Fibroblast of skin of left biceps (primary cell): ENCODE measurements at places on chromosomes 5 and 9.

DNA sequence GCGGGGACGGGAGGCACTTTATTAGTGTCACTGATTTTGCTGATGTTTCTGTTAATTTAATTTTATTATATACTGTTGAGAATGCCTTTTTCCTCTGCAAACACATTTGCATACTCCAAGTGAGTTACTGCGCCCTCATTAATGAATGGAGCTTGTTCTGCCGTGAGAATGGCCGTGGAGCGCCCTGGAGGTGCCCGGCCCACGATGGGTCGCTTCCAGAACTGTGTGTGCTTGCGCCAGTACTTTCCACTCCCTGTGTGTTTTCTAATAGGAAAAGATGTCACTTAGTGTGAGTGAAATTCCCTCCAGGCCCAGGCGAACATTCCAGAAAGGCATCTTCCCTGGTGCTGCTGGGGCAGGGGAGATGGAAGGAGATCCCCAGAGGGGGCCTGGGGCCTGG lies 30.1 kb downstream of the NDUFS6 start:
- no peak for DNase-seq

DNA sequence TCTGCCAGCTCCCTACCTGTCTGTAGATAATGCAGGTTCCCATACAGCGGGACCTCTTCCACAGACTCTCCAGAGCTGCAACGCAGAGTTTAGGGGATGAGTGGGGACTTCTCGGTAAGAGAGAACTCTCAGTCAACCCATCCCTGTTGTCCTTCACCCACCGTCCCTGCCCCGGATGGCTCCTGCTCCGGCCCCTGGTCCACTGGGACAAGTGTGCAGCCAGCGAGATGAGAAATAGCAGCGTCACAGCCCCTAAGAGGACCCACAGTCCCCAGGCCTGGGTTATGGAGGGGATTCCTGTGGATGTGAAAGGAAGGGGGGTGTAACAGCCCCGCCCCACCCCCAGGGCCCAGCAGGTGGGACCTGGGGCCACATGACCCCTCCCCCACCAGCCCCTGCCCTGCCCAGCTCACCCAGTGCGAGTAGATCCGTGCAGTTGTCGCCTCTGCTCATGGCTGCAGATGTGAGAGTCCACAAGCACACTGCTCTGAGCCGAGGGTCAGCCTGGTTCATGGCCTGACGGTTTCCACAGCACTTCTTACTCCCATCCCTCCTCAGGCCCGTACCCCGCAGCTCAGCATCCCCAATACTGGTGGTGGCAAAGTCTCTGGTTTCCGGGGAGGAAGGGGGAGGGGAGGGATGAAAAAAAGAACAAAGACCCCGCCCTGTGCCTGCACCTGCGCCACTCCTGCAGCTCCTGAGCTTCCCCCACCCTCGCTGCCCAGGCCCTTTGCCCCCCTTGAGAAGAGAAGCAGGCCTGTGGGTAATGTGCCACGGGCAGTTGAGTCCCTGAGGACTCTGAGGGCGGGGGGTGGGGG lies at the start of gene SIT1:
TSS of gene SIT1 (minus strand) at position 591 of the 818 bp plus-strand sequence. CDS start at position 513, 78 bp downstream.
- no peak for DNase-seq

DNA sequence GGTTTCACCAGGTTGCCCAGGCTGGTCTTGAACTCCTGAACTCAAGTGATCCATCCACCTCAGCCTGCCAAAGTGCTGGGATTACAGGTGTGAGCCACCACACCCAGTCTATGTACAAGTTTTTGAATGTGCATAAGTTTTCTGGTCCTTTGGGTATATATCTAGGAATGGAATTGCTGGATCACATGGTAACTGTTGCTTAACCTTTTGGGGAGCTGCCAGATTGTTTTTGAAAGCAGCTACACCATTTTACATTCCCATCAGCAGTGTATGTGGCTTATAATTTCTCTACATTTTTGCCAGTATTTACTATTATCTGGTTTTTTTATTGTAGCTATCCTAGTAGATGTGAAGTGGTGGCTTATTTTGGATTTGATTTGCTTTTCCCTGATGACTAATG lies 8.9 kb upstream of the LNPEP start:
- DNase-seq, result no peak

DNA sequence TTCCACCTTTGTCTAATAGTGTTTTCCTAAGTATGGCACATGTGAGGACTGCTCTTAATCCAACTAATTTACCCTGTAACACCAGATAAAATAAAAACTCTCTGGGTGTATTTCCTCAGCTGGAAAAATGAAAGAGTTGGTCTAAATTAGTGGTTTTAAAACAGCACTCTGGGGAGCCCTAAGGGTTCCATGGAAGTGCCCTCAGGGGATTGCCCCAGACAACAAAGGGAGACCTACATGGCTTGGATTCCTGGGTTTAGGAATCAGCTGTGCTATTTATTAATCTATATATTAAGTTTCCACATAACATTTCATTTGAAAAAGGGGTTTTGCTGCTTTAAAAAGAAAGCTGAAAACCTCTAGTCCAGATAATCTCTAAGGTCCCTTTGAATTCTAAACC lies 20.2 kb downstream of the ADAMTS6 start:
- no peak for DNase-seq

DNA sequence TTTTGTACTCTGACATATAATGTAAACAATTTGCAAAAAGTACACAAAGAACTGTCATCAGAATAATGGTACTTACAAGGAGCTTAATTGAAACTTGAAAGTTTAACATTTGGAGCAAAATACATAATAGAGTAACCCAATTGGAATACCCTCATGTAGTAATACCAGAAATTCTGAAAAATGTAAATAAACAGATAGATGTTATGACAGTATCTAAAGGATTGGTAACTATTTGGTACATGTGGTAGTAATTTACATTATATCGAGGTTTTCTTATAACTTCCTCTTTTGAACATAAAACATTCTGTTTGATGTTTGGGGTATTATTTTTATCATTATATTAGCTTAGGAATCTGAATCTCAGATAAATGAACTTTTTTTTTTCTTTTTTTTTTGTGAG lies 211.7 kb upstream of the ELL2 start:
- DNase-seq, result no peak

DNA sequence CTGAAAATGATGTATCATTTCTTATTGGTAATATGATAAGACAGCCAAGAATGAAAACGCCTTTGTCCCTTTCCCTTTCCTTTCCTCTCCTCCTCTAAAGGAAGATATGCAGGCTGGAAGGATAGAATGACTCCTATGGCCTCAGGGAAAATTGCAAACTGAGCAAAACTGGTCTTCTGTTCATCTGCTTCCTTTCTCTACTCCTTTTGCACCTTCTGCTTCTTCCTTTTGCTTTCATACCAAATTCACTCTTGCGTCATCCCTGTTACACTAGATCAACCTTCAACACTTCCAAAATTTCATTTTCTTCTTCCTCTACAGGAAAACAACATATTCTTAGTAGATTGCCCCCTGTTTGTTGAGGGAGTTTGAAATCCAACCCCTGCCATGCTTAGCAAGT lies 234.1 kb downstream of the ADAMTS6 start:
- DNase-seq, result no peak

DNA sequence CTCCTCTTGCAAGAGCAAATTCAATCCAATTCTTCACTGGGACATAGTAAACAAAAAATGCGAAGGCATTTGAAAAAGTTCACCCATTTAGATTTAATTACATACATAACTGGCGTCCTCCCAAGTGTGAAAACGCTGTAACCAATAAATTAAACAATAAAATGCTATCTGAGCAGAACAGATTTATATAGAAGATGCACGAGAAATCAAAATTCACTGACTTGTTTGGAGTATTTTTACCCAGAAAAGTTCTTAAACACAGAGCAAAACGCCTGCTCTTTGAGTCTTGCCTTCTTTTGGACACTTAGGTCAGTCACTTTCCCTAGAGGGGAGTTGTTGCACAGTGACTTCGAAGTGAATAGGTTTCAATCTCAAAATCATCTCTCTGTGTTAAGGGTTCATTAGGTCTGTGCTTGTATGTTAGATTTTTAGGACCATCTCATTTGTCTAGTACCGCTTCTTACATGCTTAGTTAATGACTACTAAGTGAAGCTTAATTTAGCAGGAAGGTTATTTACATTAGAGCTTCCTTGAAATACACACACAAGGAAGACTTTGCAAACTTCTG lies 1.9 kb downstream of the ALDH1A1 start:
- no peak for DNase-seq

GRCh38 chr9:132239518-132239917 lies 77.7 kb downstream of the NTNG2 start:
- no peak for DNase-seq

DNA sequence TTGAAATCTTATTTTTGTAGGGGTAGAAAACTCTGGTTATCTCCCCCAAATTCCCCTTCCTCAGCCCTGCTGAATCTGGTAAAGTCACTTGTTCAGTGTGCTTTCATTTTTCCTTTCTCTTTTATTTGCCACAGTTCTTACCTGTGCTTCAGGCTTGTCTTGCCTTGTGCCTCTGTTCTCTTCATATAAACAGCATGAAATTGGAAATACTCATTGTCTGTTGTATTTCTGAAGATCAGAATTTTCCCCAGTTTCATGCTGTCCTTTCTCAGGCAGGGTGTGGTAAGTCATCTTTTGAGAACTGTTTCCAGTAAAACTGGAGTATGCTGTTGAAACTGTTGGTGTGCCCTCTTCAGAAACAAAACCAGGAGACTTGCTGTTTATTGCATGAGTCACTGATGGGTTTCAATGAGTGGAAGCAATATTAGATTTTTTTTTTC lies 7.0 kb downstream of the PAM start:
- no peak for DNase-seq

DNA sequence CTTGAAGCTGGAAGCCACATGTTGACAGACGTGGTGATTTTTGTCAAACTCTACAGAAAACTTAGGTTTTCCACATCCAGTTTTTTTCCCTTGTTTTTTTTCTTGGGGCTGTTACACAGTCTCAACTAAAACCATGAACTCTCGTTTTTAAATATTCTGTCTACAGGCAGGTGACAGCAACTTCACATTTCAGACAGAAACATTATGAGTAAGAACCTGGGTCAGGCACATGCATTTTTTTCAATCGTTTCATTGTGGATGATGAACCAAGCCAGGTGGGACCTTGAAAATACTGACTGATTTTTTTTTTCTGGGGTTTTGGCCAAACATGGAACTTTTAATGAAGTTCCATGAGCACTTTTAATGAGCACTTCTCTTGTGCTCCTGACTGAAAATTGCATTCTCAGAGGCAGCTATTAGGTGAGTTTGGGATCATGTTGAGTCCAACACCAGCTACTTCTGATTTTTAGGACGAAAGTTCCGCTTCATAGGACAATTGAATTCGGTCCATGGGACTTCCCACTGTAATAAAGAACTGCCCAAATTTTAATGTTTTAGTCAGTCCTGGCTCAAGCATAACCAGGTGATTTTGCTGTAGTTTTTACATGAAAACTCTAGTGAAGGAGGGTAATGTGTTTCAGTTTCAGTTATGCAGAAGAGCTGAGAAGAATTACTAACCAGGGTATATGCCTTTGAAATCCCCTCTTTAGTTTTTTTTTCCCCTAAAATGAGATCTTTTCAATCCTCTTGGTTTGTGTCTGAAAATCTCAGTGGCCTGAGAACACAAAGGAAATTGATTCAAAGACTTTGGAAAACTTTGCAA lies 93.2 kb upstream of the ADAMTS16 start:
- DNase-seq, result no peak

- no peak for DNase-seq
Observed at GRCh38 chr5:172530878-172531703, 76.8 kb upstream of the SH3PXD2B start.

DNA sequence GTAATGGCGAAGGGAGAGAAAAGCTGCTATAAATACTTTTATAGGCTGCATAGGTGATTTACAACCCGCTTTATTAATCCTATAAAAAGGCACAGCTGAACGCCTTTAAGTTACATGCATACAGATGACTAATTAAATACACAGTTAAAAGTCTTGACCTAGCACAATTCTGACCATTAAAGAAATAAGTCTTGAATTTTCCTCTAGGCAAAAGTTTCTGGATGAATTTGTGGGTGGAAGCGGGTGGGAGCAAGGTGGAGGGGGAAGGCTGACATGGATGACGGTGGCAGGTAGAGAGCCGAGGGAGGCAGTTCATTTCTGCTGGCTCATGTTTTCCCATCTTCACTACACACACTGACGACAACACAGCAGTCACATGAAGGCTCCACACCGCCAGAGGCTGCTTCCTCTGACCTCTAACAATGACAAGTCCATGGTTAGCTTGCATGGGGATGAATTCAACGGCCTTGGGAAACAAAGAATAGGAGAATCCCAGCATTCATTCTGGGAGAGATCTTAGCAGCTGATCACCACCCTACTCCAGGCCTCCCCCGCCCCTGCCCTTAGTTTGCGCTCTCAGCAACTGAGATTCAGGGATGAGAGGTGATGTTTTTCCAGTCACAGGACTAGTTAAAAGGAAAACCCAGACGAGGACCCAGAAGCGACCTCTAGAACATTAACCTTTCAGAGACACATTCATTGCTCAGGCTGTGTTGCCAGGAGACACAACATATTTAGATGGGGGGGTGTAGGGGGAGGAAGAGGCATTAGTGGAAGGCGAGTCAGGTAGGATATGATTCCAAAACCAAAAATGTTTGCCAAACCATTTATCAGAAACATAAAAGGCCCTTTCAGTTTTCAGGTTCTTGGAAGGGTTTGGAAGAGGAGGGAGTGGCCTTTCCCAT lies 329.3 kb downstream of the PIK3R1 start:
- no peak for DNase-seq
